ENCODE measurements at places on chromosomes 11 and 22.

- no peak for DNase-seq
These were observed 25.5 kb upstream of the TIMP3 start for GRCh38 chr22:32775957-32776356.

DNA sequence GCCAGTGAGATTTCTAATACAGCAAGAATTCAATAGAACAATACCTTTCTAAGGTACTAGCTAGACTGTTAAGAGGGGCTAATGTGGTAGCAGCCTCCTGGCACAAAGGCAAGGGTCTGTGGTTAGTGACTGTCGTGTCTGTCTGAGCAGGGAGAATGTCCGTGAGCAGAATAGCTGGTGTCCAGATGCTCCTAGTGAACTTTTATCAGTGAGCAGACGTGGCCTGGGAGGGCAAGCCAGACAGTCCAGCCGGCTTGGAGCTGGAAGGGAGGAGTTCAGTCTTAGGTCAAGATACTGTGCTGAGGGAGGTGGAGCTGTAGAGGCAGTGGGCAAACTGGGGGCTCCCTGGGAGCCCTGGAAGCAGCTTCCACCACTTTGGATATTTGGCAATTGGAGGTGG is 138.6 kb downstream of the TEAD1 start:
- no peak for DNase-seq

GRCh38 chr11:67640758-67641337 is 1.3 kb upstream of the TBX10 start:
- no peak for DNase-seq

- DNase-seq = no peak
These were observed 9.8 kb upstream of the TBX1 start for GRCh38 chr22:19750507-19751490.

- no peak for DNase-seq
These were observed 255.5 kb upstream of the SESN3 start for GRCh38 chr11:95486466-95486865.

DNA sequence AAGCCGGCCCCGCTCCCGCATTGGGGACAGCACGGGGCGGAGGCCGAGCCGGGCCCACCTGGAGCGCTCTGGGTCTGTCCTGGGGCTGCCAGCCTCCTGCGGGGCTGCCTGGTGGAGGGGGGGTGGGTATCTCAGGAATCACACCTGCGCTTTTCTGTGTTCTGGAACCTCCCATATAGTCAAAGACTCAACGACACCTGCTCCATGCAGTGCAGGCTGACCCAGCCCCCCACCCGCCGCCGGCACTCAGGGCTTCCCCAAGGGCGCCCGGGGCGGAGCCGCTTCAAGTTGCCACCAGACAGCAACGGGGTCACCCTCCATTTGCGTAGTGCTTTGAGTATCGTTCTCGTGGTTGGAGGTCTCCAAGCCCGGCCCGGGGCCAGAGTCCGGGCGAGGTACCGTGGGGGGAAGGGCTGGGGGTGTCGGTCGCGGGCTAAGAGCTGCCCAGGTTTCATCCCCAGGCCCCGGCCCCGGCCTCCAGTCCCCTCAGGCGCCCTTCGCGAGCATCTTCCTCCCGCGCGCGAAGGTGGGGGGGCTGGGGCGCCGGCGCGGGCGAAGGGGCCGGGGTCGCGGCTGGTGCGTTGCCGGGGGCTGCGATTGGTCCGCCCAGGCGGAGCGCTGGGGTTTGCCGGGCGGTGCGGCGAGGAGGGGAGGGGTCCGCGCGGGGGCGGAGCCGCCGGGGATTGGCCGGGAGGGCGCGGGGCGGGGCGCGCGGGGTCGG is 6.6 kb downstream of the TSPAN4 start:
- DNase-seq = peak; percentile 76

- DNase-seq = no peak
These were observed 220.8 kb downstream of the DBX1 start for GRCh38 chr11:19939415-19939929.

DNA sequence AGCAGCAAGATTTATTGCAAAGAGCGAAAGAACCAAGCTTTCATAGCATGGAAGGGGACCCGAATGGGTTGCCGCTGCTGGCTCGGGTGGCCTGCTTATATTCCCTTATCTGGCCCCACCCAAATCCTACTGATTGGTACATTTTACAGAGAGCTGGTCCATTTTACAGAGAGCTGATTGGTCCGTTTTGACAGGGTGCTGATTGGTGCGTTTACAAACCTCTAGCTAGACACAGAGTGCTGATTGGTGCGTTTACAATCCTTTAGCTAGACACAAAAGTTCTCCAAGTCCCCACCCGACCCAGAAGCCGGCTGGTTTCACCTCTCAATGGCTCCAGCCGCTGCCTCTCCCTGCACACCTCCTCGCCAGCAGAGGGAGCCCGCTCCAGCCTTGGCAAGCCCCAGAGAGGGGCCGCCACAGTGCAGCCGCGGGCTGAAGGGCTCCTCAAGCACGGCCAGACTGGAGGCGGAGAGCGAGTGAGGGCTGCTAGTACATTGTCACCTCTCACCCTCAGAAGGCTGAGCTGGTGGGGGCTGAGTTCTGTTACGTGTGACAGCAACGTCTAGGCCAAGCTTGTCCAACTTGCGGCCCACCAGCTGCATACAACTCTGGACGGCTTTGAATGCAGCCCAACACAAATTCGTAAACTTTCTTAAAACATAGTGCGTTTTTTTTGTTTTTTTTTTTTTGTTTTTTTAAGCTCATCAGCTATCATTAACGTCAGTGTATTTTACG is 8.7 kb downstream of the PTH start:
- no peak for DNase-seq

GRCh38 chr11:3855808-3856491 is 486 bp downstream of the STIM1 start:
- peak; percentile 22 for DNase-seq

DNA sequence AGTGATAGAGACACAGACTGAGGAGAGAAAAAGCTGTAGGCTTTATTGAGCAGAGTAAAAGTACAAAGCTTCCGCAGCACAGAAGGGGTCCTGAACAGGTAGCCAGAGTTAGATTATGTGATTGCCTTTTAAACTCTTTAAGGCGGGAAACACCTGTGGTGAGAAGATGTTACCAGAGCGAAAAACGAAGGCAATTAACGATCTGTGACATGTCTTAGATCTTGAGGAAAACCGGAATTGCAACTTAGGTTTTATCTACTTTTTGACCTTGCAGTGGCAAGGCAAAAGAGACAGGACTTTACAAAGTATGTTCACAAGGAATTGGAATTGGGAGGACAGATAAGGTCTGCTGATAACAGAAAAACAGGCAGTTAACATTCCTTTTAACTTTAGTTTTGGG is 493.6 kb upstream of the FAT3 start:
- DNase-seq = no peak

GRCh38 chr11:134559602-134559962 is 147.5 kb upstream of the B3GAT1 start:
- peak; percentile 35 for DNase-seq

GRCh38 chr11:40100781-40101180 is 1358.7 kb downstream of the LRRC4C start:
- DNase-seq = no peak

- DNase-seq = no peak
These were observed 21.9 kb upstream of the OR2AT4 start for GRCh38 chr11:75118577-75118976.

- no peak for DNase-seq
These were observed 17.3 kb downstream of the PIK3IP1 start for GRCh38 chr22:31275018-31275417.

DNA sequence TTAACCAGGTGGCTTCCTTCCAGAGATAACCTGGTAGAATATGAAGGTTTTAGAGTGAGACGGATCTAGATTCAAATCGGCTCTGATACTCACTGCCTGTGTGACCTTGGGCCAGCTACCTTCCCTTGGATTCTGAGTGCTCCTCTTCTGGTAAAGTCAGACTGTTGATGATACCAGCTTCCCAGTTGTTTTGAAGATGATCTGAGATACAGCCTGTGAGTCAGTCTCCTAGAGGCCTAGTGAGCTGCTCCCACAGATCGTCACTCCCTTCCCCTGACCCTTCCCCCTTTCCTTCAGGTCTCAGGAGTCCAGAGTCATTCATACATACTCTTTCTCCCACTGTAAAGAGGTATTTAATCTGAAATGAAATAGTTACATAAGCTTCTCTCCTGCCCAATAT is 207.8 kb downstream of the GRIK4 start:
- DNase-seq = no peak

- DNase-seq = no peak
These were observed 72.3 kb upstream of the GRK3 start for GRCh38 chr22:25492162-25492561.

DNA sequence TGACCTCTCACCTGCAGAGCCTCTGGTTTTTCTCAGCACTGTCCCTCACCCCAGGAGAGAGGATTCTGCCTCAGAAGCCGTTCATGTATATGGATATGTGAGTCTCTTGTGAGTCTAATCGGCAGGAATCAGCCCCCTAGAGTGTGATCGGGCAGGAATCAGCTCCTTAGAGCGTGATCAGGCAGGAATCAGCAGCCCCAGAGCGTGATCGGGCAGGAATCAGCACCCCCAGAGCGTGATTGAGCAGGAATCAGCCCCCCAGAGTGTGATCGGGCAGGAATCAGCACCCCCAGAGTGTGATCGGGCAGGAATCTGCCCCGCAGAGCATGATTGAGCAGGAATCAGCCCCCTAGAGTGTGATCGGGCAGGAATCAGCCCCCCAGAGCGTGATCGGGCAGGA is 80.0 kb upstream of the EIF3D start:
- no peak for DNase-seq

DNA sequence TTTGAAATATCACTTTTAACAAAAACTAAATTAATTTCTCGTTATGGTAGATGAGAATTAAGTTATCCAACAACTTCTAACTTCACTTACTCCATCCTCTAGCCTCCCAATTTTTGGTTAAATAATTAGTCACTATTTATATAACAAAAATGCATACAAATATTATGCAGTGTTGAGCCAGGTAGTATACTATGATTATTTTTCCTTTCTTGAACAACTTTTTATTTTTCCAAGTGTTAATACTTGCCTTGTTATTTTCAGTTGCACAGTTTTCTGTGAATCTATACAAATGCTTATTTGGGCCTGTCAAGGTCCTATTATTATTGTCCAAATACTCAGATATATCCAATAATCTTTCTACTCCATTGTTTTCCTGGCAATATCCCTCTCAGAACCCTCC is 19.9 kb upstream of the CCDC83 start:
- no peak for DNase-seq

GRCh38 chr11:80595011-80595410 is 1154.2 kb upstream of the TENM4 start:
- no peak for DNase-seq

- no peak for DNase-seq
These were observed 5.3 kb downstream of the NLRP6 start for GRCh38 chr11:283405-284104.

DNA sequence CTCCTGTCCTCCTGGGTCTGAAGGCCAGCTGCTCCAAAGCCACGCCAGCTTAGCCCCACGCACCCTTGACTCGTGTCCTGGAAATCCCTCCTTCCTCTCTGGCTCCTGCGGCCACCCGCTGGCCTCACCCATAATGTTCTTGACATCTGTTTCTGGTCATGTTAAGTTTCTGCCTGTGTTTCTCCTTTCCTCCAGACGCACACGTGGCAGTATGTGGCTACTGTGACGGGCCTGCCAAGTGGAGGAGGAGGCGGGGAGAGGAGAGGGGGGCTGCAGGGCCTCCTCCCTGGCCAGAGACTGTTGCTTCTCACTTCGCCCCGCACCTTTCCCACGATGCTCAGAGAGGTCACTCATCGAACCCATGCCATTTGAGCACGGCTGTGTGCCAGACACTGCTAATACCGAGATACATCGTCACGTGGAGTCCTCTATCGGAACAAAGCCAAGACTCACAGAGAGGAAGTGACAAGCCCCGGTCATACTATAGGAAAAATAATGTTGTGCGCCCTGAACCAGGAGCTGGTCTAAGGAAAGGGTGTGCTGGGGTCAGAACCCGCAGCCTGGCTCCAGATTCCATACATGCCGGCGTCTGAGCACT is 11.5 kb downstream of the C1QTNF6 start:
- DNase-seq = no peak

DNA sequence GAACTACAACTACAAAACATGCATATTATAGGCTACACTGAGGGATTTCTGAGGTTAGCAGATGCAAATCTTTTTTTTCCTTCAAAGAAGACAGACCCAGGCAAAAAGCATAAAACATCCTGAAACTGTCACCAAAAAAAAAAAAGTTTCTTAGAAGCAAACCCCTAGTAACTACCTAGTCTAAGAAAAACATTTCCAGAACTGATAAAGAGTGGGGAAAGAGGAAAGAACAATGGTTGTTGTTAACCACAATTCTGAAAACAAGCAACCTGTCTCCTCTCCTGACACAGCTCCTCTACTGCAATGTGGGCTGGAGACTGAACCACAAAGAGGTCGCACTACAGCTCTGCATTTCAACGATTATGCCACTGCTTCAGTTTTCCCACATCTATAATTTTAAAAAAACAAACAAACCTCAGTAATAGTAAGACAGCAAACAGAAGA is 15.0 kb downstream of the DENND5A start:
- no peak for DNase-seq

DNA sequence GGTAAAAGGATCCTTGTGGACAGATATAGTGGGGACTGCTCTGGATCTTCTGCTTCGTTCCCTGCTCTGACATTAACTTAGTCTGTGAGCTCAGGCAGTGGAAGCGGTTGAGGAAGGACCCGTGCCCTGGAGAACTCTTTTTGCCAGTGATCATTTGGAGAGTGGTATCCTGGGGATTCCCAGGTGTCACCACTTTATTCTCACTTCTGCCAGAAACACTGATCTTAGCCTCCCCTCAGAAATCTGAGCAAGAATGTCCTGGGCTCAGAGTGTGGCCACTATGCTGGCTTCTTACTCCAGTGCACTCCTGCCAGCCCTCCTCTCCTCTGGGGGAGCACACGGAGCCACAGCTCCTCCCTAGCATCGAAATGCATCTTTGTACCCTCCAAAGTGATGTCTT is 7.6 kb upstream of the PHOX2A start:
- no peak for DNase-seq

DNA sequence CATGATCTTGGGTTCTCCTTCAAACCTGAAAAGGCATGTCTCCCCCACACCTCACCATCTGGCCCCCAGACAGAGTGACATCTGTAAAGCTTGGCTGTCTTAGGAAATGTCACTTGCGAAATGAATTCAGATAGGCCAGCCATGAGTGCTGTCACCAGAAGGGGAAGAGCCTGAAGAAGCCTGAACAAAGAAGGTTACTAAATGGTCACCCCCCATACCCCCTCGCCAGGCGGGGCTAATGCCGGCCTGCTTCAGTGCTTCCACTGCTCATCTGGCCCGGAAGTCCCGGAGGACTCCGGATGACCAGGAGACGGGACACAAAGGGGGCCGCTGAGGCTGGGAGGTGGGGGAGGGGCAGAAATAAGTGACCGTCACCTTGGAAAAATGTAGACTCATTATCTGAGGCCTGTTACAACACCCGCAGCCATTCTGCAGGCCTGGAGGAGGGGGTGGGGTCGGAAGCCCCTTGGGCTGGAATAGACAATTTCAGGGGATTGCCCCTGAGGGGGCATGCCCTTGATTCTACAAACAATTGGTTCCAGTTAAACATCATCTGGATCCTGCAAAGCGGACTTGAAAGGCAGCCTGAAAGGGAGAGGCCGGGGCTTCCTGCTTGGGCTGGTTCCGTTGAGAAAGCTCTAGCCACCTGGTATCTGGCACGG is 43.2 kb downstream of the NAT10 start:
- no peak for DNase-seq

- peak; percentile 31 for DNase-seq
These were observed 21.7 kb upstream of the HSPA8 start for GRCh38 chr11:123083623-123084029.
